ENCODE measurements at places on chromosomes 3 and 15.

DNA sequence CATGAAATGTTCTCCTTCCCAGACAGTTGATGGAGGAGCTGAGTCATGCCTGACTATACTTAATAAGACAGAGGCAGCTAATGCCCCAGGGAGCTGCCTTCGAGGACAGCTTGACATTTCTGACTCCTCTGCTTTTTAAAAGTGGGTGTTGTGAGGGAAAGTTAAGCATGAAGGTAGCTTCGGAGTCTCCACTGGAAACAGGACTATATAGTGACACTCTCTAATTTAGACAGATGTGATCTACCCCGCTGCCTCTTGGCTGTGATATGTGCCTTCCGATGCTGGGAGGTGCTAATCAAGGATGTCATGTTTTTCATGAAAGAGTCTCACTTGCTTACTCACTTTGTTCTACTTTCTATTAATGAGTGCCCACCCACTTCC lies 72.7 kb downstream of the IL1RAP start:
- DNase-seq: no peak

DNA sequence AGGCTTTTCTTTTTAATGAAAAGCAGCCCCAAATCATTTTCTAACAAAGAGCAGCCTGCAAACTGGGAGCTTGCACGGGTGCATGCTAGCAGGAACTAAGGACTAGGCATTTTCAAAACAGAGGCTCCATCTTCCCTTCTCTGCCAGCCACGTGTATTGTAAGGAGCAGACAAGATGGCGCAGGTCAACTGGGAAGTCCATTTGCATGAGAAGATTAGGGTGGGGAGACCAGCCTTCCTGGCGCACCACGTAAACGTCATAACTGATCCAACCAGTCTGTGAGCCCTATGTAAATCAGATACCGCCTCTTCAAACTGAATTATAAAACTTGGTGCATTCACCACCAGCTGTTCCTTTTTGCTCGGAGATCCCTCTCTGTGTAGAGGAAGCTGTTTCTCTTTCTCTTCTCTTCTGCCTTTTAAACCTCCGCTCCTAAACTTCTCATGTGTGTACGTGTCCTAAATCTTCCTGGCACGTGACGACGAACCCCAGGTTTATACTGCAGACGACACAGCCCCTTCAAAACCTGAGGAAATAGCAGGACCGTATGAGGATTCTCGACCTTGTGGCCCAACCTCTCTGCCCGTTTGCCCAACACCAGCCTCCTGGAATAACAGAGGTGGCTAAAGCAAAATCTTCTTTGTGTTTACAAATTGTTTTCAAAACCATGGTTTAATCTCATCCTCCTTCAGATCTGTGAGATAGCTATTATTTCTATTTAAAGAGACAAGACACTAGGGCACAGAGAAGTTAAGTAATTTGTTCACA lies 26.4 kb upstream of the SLC30A4 start:
- DNase-seq: no peak

DNA sequence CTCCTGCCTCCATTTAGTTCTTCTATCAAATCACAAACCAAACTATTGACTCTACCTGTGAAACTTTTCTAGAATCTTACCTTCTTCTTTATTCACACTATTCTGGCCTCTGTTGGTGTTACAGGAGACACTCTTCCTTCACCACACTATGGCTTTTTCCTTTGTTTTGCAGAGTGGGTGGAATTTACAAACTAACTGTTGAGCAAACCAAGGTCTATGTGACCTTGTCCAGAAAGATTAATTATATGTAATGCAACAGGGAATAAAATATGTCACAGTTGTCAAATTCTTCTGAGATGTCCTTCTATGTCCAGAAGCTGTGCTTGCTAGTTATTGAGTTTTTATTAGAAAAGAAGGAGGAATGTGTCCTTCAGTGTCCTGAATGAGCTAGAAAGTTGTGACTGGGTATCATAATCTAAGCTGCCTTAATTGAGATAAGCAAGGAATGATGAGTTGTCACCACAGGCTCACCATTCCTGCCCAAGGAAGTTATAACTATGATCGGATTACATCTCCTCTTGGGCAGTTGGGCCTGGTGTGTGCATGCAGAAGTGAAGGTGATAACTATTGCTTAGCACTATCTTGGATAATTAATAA lies 21.7 kb downstream of the ARL14 start:
- no peak for DNase-seq

- DNase-seq: no peak
Measured at GRCh38 chr3:149958171-149958796, 12.4 kb downstream of the PFN2 start.

DNA sequence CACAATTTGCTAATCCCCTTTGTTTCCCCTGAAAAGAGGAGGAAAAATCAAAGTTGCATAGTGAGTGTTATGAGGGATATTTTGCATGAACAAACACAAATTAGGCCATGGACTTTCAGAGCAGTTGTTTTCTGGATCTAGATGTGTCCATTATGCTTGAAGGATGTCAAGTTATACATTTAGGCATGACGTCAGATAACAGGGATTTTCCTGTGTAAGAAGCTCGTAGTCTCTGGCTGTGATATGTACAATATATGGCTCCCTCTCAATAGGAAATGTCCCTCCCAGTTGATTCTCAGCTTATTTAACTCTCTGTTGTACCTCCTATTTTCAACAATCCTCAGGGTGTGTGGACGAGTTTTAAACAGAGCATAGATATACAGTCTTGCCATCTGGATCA lies 171.0 kb downstream of the RBMS3 start:
- DNase-seq: no peak

GRCh38 chr3:46844881-46845312 lies 18.3 kb downstream of the MYL3 start:
- no peak for DNase-seq

GRCh38 chr15:39621976-39622375 lies 41.1 kb downstream of the THBS1 start:
- no peak for DNase-seq

DNA sequence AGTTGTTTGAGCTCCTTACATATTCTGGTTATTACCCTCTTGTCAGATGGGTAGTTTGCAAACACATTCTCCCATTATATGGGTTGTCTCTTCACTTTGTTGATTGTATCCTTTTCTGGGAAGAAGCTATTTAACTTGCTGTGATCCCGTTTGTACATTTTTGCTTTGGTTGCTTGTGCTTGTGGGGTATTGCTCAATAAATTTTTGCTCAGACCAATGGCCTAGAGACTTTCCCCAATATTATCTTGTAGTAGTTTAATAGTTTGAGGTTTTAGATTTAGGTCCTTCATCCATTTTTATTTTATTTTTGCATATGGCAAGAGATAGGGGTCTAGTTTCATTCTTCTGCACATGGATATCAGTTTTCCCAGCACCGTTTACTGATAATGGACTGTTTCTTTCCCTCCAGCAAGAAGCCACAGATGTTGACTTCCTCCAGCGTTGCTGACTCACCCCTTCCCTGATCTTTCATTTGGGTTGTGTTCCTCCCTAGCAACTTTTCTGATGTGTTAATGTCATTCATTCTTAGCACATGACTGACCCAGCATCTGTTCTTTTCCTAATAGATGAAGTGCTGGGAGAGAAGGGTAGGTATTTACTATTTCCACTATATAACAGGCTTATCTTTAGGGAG lies 166.7 kb upstream of the SGO1 start:
- no peak for DNase-seq
